T-helper 17 cell (primary cell): ENCODE measurements at places on chromosomes 16 and 17.

GRCh38 chr16:67844497-67844896 lies 2.2 kb upstream of the NUTF2 start:
- no peak for DNase-seq
- no peak overlapping the region for H3K4me3 ChIP-seq
- H3K27ac ChIP-seq: peak overlapping the region; percentile 95
- no peaks in the 10 kb centered on the region for H3K27me3 ChIP-seq
- H3K36me3 ChIP-seq: no peaks in the 10 kb centered on the region

DNA sequence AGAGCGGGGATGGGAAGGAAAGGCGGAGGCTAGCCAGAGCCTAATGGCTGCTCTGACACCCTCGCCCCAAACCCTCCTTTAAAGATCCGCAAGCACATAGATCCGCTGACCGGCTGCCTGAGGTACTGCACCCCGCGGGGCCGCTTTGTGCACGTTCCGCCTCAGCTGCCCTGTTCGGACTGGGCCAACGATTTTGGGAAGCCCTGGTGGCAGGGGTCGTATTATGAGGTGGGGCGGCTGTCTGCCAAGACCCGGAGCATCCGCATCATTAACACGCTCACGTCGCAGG lies 663 bp downstream of the CYB5D1 start:
- no peak for DNase-seq
- H3K4me3 ChIP-seq: no peak overlapping the region
- H3K36me3 ChIP-seq: peaks cover 6% of the 10 kb centered on the region
- peaks cover 19% of the 10 kb centered on the region for H3K4me1 ChIP-seq
- H3K27me3 ChIP-seq: no peaks in the 10 kb centered on the region
- H3K27ac ChIP-seq: no peak overlapping the region

- H3K4me1 ChIP-seq: peaks cover 75% of the 10 kb centered on the region
- DNase-seq: peak; percentile 71
- H3K4me3 ChIP-seq: peak overlapping the region; percentile 100
Measured at GRCh38 chr17:58331815-58332777, 3.5 kb upstream of the TSPOAP1 start.

DNA sequence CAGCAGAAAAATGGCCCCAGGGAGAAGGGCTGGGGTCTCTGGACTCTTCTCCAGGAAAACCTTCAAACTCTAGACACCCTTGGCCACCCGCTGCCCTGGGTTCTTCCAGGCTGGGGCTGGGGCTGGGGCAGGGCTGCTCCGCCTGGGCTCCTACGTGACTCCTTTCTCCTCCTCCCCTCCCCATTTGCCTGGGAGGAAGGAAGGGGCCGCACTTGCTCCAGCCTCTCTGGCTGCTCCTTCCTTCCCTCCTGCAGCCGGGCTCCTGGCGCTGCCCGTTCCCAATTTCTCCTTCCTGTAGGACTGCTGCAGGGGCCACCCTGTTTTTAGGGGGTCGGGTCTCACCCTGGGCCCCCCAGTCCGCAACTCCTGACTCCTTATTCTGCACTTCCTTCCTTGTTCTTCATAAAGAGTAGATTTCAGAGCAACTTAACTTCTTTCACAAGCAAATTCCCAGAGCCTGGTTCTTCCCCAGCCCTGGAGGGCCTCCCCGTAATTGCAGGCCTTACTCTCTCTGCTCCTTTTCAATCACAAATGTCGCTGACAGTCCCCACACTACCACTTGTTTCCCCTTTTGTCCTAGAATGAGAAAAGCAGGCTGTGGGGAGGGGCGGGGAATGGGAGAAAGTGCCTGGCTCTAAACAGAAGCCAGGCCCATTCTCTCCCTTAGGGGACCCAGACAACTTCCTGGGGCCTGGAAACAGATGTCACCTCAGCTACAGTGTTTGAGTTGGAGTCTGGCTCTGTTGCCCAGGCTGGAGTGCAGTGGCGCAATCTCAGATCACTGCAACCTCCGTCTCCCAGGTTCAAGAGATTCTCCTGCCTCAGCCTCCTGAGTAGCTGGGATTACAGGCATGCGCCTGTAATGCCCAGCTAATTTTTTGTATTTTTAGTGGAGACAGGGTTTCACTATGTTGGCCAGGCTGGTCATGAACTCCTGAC lies 137.8 kb downstream of the ENGASE start:
- DNase-seq: no peak
- no peak overlapping the region for H3K27ac ChIP-seq
- peaks cover 83% of the 10 kb centered on the region for H3K27me3 ChIP-seq

DNA sequence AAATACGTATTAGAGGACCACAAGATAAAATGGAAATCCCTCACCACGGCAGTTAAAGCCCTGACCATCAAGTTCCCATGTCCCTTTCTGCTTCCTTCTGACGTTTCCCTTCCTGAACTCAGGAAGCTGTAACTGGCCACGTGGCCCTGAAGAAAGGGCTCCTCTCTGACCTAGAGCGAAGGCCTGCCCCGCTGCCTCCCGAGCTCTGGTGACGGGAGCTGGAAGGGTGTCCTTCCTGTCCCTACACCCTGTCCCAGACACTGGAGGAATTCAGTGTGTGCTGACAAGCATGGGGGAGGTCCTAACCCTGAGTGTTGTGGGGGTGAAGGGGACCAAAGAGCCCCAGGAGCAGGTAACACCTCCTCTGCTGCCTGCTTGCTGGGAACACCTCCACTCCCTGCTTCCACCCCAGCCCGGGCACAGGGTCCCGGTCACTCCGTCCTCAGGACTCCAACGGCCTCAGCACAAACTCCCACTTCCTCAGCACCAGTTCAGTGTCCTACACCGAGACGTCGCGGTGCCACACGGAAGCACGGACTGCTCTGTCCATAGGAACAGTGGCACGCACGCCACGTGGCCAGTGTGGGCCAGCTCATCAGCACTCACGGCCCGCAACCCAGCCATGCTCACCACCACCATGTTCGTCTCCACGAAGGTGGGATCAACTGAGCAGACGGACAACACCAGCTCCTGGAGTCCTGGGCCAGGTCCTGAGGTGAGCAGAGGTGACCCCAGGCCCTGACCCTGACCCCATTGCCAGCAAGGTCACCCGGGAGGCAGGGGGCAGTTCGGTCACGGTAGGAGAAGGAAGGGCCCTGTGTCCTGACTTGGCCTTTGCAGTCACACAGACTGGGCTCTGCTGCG lies 16.9 kb downstream of the TMEM235 start:
- H3K27me3 ChIP-seq: peaks cover 5% of the 10 kb centered on the region
- H3K4me1 ChIP-seq: peaks cover 24% of the 10 kb centered on the region
- no peak for DNase-seq
- peaks cover 2% of the 10 kb centered on the region for H3K36me3 ChIP-seq
- H3K27ac ChIP-seq: no peak overlapping the region

DNA sequence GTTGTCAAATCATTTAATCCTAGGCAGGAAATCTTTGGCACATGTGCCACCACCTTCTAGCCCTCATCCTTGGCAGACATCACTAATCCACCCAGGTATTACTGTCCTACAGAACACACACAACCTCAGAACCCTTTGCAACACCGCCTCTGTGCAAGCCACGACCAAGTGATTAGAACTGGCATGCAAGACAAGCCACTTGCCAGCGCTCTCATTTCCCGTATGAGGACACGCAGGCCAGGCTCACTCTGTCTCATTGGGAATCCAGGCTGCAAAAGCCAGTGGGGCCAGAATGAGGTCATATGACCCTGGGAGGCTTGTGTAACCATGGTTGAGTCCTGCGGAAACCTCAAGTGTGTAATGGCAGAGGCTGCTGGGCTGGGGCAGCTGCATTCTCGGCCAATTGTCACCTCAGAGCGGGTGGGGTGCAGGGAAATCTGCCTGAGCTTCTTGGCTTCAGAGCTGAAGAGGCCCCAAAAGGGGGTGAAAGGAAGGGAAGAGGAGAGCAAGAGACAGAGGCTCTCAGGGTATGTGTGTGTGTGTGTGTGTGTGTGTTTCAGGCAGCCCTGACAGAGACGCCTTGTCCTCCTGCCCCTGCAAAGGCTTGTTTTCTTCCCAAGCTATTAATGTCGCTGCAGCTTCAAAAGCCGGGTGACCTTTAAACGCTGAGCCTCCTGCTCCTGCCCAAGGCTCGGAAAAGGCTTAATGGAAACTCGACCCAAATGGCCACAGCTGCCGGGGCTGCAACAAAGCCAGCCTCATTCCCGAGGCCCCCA lies 43.2 kb upstream of the MRPS23 start:
- no peak for DNase-seq
- H3K4me1 ChIP-seq: peaks cover 2% of the 10 kb centered on the region
- H3K27me3 ChIP-seq: peaks cover 24% of the 10 kb centered on the region
- H3K36me3 ChIP-seq: peaks cover 2% of the 10 kb centered on the region
- no peak overlapping the region for H3K4me3 ChIP-seq
- H3K27ac ChIP-seq: no peak overlapping the region

DNA sequence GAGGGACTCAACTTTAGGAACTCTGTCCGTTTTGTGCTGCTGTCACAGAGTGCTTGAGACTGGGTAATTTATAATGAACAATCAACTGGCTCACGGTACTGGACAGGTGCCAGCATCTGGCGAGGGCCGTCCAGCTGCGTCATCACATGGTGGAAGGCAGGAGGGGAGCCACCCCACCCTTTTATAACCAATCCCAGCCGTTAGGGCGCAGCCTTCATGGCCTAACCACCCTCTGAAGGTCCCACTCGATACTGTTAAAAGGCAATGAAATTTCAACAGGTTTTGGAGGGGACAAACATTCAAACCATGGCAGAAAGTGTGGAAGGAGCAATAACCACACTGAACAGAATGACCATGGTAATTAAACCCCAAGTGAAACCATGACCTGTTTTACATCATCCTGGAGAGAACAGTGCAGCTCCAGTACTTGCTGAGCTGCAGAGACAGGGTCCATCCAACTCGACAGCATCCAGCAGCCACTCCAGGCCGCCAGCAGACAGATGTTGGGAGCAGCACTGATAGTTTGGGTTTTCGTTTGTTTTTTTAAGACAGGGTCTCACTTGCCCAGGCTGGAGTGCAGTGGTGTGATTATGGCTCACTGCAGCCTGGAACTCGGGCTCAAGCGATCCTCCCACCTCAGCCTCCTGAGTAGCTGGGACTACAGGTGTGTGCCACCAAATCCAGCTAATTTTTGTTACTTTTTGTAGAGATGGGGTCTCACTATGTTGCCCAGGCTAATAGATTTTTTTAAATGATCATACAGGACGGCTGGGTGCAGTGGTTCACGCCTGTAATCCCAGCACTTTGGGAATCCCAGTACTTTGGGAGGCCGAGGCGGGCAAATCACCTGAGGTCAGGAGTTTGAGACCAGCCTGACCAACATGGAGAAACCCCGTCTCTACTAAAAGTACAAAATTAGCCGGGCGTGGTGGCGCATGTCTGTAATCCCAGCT lies 11.0 kb downstream of the CHMP6 start:
- peaks cover 16% of the 10 kb centered on the region for H3K4me1 ChIP-seq
- H3K4me3 ChIP-seq: peak overlapping the region; percentile 68
- DNase-seq: no peak
- H3K27me3 ChIP-seq: peaks cover 11% of the 10 kb centered on the region

DNA sequence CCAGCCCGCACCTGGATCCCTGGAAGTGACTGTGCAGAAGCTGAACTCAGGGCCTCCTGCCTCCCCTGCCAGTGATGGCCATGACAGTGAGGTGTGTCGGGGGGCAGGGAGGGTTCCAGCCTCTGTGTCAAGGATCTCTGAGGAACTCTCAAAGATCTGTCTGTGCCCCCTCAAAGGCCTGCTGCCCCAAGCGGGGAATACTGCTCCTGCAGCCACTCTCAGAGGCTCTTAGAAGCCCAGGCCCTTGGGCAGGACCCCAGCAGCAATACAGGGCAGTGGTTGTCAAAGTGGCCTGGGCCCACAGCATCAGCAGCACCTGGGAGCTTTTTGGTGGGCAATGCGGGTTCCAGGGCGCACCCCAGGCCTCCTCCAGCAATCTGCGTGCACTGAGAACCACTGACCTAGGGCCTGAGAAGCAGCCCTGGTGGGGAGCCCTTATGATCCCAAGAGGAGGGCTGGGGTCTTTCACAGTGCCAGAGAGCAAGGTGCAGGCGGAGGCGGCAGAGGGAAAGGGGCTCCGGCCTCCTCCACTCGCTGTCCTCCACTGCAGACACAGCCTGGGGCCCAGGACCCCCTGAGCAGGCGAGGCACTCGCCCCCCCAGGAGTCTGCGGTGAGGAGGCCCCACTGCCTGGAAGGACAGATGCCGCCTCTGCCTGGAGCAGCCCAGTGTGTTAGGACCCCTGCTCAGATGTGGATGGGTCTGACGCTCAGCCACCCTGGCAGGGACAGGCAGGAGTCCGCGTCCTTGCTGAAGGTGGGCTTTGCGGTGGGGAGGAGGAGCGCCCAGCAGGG lies 42.1 kb downstream of the ENGASE start:
- no peaks in the 10 kb centered on the region for H3K36me3 ChIP-seq
- no peaks in the 10 kb centered on the region for H3K4me1 ChIP-seq
- DNase-seq: no peak
- peaks cover 11% of the 10 kb centered on the region for H3K27me3 ChIP-seq

DNA sequence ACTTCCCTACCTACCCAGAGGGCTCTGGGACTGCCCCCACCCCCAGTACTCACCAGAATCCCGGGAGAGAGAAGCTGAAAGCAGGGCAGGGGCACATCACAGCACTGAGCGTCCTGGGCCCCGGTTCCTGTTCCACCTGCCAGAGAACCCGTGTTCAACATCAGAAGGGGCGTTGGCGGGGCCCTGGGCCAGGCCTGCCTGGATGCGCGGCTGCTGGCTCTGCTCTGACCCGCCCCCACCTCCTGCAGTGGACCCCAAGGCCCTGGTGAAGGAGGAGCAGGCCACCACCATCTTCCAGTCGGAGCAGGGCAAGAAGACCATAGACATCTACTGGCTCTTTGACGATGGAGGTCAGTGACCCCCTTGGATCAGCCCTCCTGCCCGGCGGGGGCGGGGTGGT lies 27.7 kb downstream of the SLC12A3 start:
- no peaks in the 10 kb centered on the region for H3K36me3 ChIP-seq
- no peak overlapping the region for H3K27ac ChIP-seq
- no peak overlapping the region for H3K4me3 ChIP-seq
- DNase-seq: no peak
- peaks cover 1% of the 10 kb centered on the region for H3K4me1 ChIP-seq

GRCh38 chr17:50280068-50280467 lies 5.8 kb downstream of the TMEM92 start:
- H3K36me3 ChIP-seq: peaks cover 10% of the 10 kb centered on the region
- no peak overlapping the region for H3K4me3 ChIP-seq
- peaks cover 7% of the 10 kb centered on the region for H3K4me1 ChIP-seq
- peaks cover 74% of the 10 kb centered on the region for H3K27me3 ChIP-seq
- no peak overlapping the region for H3K27ac ChIP-seq

- H3K36me3 ChIP-seq: no peaks in the 10 kb centered on the region
- no peak overlapping the region for H3K4me3 ChIP-seq
- peaks cover 29% of the 10 kb centered on the region for H3K27me3 ChIP-seq
- H3K27ac ChIP-seq: no peak overlapping the region
- H3K4me1 ChIP-seq: no peaks in the 10 kb centered on the region
Measured at GRCh38 chr17:33888455-33888854, 366.6 kb upstream of the CCL2 start.
